ENCODE measurements at places on chromosomes 6 and 20.

- DNase-seq, result no peak
These were observed 99.4 kb upstream of the RAB32 start for GRCh38 chr6:146444189-146444588.

- DNase-seq, result peak; percentile 55
These were observed 1.2 kb downstream of the VARS1 start for GRCh38 chr6:31794294-31794865.

- no peak for DNase-seq
These were observed 5.2 kb upstream of the SLCO4A1 start for GRCh38 chr20:62637110-62637509.

- DNase-seq, result no peak
These were observed 130.4 kb downstream of the PTPRK start for GRCh38 chr6:128389820-128390534.

- no peak for DNase-seq
These were observed 383.0 kb upstream of the ID4 start for GRCh38 chr6:19454001-19454720.

GRCh38 chr6:165451838-165452237, 142.4 kb upstream of the C6orf118 start:
- no peak for DNase-seq

DNA sequence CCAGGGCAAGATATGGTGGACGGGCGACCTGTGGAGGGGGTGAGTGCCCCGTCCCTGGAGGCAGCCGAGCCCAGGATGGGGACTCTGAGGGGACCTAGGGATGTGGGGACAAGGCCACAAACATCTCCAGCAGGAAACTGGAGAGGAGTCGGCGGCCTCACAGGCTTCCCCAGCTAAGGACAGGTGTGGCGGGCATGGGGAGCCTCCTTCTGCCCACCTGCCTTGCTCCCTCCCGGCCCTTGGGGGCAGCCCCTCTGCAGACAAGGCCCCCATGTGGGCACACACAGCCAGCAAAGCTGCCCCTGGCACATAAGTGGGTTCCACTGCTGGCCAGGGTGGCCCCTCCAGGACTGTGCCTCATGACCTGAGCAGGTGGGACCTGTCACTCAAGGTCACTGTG, 4.6 kb downstream of the CHRNA4 start:
- DNase-seq, result no peak

GRCh38 chr20:45948261-45948733, 13.8 kb downstream of the PCIF1 start:
- no peak for DNase-seq

GRCh38 chr6:79536585-79536953, 661 bp downstream of the LCA5 start:
- no peak for DNase-seq

GRCh38 chr20:18057994-18058349, 256 bp upstream of the OVOL2 start:
- DNase-seq, result no peak

DNA sequence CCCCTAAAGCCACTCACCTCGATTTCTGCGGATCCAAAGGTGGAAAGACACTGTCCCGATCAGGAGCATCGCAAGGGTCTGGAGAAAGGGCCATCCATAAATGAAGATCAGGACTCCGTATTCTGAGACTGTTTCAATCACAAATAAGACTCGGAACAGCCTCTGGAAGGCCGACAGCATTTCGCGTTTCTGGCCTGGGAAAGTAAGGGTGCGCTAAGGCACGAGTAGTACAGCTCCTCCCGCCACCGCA, 44.6 kb downstream of the DPPA5 start:
- DNase-seq, result no peak

DNA sequence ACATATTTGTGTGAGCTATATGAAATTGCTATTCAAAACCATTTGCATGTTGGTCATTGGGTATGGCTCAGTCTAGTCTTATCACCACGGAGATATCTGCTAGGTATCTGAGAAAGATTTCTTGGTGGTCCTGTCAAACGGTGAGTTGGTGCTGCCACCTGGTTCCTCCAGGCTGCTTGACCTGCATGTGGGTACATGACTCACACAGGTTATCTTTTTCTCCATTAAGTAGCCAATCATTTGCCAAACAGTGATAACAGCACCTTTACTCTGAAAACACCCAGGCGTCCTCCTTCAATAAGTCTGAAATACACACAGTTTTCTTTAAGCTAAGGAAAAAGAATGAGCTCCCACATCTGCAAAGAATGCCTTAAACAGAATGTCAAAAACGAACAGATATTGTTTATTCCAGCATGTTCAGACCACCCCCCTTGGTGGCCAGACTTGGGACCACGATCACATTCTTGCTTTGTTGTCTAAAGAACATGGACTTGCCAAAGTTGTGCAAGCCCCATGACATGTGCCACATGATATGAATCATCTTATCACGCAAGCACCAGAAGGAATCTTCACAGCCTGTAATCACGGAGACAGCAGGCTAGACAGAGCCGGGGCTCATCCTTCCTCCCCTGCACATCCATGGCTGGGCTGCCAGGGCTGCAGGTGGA, 200.7 kb upstream of the THBS2 start:
- no peak for DNase-seq

- no peak for DNase-seq
These were observed 41.4 kb downstream of the AGPAT4 start for GRCh38 chr6:161232467-161232866.

DNA sequence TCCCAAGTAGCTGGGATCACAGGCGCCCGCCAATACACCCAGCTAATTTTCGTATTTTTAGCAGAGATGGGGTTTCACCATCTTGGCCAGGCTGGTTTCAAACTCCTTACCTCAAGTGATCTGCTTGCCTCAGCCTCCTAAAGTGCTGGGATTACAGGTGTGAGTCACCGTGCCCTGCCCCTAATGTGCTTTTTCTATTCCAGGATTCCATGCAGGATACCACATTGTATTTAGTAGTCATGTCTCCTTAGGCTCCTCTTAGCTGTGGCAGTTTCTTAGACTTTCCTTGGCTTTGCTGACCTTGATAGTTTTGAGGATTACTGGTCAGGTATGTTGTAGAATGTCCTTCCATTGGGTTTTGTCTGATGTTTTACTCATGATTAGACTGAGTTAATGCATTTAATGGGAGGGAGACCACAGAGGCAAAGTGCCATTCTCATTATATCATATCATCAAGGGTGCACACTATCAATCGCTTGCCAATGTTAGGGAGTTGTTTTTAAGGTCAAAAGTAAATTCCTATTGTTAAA, 39.6 kb upstream of the TNFAIP3 start:
- DNase-seq, result no peak

- no peak for DNase-seq
These were observed 109.3 kb upstream of the AFDN start for GRCh38 chr6:167717455-167717854.

DNA sequence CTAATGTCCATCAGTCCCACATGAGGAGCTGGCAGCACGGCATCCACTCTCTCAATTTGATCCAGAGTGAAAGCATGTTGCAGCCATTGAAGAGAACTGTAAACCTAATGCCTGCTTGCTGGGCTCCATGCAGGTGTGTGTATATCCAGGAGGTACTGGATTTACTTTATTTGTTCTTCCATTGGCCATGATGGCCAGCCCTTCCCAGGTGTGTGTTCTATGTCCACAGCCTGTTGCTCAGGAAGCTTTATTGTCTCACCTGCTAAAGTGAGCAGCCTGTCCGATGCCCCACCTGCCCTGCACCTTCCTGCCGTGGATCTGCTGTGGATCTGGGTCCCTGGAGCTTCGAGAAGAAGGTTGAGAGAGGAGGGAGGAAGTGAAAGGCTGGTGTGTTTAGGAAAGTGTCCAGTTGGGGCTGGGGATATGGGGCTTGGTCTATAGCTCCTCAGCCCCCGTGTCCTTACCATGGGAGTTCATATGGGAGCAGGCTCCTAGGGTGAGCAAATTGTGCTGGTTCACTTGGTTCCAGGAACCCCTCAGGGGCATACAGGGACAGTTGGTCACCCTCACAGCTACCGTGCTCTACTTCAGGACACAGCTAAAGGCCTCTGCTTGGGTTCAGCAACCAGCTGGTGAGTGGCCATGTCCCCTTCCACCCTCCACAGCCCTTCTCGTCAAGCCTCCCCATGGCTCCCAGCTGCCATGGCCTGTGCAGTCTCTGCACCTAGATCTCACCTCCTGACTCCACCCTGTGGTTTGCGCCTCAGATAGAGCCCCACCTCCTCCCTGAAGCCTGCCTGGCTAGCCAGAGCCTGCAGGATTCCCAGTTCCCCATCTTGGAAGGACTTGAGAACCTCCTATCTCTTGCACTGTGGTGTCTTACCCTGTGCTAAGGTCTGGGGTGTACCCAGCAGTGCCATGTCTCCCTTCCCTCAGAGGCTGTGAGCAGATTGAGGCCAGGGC, 12.7 kb downstream of the TREML2 start:
- no peak for DNase-seq

DNA sequence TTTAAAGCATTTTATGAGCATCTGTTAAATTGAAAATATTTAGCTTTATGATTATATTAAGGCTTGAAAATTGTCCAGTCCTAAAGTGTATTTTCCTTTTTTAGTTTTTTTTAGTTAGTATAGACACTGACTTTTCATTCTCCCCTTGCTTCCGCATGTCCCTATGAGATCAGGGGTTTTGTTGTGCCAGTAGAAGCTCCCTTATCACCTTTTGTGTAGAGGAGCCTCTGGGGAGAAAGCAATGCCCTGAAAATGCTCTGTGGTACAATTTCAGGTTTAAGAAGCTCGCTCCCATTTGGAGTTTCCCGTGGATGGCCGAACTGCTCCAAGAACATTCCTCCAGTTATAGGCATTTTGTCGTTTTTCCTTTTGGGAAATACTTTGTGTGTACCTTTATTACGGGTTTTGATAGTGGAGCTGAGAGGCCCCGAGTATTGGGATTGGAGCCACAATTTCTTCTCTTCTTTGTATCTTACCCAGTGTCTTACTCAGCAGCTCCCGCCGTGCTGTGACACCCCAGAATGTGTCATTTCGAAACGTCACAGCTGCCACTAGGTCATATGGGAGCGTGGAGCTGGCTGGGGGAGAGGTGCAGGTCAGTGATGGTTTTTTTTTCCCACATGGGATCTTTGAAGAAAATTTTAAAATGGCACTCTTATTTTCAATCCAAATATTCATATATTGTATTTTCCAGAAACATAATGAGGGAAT, 49.9 kb downstream of the RPRD1B start:
- no peak for DNase-seq

DNA sequence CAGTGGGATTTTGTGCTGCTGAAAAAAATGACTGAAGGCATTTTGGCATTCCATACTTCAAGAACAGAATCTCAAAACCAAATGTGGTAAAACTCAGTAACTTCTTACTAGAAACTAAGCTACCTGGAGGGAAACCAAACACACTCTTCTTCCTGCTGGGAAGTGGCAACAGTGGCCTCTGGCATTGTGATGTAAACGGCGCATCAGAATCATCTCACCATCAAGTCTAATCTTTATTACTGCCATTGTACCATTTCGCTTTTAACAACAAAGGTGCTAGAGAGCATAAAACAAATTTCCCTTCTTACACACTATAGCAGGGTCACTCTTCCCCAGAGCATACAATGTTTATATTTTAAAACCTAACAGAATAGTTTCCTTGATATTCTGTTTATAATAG, 101.6 kb upstream of the CEP162 start:
- DNase-seq, result no peak

DNA sequence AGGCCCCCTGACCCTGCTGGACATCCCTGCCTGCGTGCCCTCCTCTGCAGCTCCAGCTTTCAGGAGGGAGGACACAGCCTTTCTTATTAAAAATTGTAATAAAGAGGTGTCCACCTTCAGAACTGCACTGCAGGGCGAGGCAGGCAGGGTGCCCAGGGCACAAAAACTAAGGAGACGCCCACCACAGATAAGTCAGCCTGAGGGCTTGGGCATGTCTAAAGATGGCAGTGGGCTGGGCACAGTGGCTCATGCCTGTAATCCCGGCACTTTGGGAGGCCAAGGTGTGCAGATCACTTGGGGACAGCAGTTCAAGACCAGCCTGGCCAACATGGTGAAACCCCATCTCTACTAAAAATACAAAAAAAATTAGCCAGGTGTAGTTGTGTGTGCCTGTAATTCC, 7.0 kb upstream of the C20orf144 start:
- peak; percentile 2 for DNase-seq

GRCh38 chr6:79586548-79586947, 44.6 kb upstream of the SH3BGRL2 start:
- no peak for DNase-seq

DNA sequence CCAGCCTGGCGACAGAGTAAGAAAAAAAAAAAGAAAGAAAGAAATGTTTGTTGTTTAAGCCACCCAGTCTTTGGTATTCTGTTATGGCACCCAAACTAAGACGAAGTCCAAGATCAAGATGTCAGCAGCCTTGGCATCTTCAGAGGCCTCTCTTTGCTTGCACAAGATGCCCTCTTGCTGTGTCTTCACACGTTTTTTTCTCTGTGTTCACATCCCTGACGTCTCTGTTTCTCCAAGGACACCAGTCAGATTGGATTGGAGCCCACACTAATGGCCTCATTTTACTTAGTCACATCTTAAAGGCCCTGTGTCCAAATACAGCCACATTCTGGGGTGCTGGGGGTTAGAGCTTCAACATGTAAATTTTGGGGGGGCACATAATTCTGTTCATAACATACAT, 380.9 kb downstream of the GJA1 start:
- DNase-seq, result no peak

GRCh38 chr20:50188287-50188688, 2.3 kb upstream of the CEBPB start:
- no peak for DNase-seq
